ENCODE measurements at places on chromosomes 7 and 10. TPM values are rescaled to one million over a fixed set of nuclear protein-coding genes. Genes with fewer than 3 reads are reported as not detected.

RELN gene
- total RNA-seq, result 1.9 TPM

- DNase-seq, result no peak
These were observed 2.7 kb upstream of the EN2 start for GRCh38 chr7:155455132-155455693.

DNA sequence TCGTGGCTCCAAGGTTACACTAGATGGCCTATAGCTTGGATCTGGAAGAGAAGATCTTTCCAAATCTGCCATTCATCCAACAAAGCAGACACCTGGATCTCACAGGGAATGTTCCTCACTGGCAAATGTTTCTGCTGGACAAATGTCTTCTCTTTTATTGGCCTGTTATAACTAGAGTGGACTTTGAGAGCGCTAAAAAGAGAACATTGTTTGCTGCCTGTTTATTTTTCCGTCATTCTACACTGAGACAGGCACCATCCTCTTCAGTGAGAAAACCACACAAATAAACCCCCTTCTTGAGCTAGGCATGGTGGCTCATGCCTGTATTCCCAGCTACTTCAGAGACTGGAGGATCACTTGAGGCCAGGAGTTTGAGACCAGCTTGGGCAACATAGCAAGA is 206.9 kb downstream of the CREB5 start:
- no peak for DNase-seq

DDIT4 gene
- total RNA-seq, result 63.9 TPM

DNA sequence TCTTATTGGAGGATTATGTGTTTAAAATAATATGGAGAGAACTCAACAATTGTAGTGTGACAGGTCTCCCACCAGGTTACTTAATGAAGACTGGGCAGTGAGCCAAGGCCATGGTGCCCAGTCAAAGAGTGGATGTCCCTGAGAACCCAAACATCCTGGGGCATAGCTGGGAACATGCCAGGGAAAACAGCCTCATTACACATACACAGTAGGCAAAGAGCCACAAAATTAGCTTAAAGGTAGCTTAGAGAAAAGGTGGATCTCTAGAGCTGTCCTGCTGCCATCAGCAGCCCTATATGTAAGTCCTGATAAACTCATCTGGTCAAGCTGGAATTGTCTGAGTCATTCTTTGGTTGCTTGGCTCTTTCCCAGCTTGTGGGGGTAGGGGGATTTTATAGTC is 287.8 kb downstream of the PHF14 start:
- DNase-seq, result no peak

CYP3A7 gene
- total RNA-seq, result not detected

- no peak for DNase-seq
These were observed 84.8 kb downstream of the TRIL start for GRCh38 chr7:28873365-28873764.

MOGAT3 gene
- not detected for total RNA-seq

DNA sequence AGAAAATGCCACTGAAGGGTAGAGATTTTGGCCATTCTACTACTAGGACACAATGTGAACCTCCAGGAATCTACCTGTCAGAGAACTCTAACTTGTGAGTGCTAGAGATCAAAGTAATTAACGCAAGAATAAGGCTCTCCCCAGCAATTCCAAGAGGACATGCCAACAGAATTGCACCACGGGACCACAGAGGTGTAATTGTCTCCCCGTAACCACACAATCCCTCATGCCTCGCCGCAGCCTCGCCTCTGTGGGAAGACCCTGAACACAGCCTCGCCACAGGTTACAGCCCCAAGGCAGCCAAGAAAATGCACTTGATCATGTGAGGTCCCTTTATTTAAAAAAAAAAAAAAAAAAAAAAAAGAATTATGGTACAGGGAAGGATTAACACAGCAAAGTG is 29.5 kb downstream of the CDCA7L start:
- no peak for DNase-seq

AKR1C1 gene
- 14.4 TPM for total RNA-seq

- no peak for DNase-seq
These were observed 20.7 kb downstream of the KCNH2 start for GRCh38 chr7:150957133-150958020.

SEMA3A gene
- total RNA-seq, result 1.4 TPM

GRCh38 chr10:114261076-114261475 is 22.0 kb downstream of the VWA2 start:
- DNase-seq, result no peak

DNA sequence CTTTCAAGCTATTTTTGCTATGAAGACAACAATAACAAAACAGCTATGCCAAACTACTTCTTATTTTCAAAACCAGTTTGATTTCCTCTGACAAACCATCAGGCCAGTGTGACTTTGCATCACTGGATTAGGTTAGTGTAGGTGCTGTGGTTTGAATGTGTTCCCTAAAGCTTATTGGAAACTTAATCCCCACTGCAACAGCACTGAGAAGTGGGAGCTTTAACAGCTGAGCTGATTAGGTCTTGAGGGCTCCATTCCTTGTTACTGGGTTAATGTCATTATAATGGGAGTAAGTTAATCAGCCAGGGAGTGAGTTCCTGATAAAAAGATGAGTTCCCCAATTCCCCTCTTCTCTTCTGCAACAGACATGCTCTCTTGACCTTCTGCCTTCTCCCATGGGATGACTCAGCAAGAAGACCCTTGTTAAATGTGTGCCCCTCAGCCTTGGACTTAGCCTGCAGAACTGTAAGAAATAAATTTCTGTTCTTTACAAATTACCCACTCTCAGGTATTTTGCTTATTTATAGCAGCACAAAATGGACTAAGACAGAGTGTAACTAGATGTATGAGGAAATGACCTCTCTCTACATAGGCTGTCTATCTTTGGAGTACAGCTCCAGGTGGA is 186.8 kb downstream of the CTTNBP2 start:
- no peak for DNase-seq

DNA sequence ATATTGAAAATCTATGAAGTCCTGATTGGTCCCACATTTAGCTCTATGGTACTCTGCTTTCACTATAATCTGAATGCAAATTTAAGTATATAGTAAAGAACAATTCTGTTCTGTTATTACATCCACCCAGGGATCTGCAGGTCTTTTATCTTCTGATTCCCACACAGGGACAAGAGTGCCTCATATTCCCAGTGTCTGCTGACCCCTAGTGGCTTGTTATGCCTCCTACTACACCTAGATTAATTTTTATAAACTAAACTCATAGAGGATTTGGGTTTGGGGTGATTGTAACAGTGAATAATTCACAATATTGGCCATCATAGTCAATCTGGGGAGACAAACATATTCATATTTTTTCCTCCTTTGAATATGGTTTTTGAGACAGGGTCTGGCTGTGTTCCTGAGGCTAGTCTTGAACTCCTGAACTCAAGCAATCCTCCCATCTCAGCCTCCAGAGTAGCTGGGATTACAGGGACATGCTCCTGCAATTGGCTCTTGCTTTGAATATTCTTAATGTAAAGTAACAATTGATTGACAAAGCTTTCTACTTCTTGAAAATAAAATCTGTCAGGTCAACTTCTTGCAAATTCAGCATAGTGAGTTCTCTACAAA is 282.1 kb downstream of the KCND2 start:
- peak; percentile 23 for DNase-seq

DNA sequence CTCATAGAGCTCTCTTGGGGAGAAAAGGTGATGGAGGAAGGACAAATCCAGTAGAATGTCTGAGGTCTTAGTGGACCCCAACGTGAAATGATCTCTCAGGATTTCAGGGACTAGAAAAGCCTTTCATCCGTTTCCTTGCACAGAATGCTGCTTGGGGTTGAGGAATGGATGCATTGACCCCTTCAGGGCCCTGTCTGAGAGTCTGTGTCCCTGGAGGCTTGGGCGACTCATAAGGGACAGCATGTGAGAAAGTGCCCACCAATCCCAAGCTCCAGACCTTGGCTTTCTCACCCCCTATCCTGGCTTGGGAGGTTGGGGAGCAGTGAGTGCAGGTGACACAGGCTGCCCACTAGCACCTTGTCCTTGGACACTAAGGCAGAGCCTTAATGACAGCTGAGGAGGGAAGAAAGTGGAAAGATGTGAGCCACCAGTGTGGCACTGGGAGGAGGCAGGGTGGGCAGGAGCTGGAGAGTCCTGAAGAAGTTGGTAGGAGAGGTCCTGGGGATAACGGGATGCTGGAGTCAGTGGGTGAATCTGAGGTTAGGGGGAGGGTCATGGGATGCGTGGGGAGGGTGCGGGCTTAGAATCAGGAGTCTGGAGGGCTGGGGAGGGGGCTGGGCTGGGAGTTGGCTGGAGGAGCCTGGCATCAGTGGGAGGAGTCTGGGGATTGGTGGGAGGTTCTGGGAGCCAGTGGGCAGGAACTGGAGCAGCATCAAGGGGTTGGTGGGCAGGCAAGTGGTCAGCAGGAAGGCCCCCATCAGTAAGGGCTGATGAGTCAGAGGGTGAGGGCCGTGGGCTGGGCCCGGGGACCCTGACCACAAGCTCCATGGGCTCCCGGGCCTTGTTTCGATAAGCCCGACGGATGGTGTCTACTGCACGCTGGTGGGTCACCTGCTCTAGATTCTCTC is 8.6 kb downstream of the LZTS2 start:
- peak; percentile 46 for DNase-seq

- DNase-seq, result no peak
These were observed 9.3 kb downstream of the RBM33 start for GRCh38 chr7:155653803-155654202.

- no peak for DNase-seq
These were observed 55.1 kb downstream of the CYCS start for GRCh38 chr7:25069900-25070443.

ADAM12 gene
- total RNA-seq, result 0.92 TPM

GRCh38 chr7:12320987-12321647 is 82.5 kb downstream of the VWDE start:
- DNase-seq, result no peak

DNA sequence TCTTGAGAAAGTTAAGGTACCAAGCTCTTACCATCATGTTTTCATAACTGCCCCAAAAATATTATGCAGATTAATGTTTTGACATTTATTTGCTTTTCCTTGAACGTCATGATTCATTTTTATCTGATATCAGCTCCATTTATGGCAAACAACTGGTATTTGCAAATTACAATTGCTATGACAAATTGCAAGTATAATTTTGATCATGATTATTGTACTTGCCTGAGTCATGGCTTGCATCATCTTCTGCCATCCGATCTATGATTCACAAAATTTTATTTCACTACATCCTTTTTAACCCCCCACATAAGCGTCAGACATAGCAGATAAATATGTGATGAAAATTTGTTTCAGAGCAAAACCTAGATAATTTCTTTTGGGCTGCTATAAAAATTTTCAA is 155.0 kb downstream of the STK31 start:
- no peak for DNase-seq

PDSS1 gene
- total RNA-seq, result 4.3 TPM

INHBA gene
- 0.37 TPM for total RNA-seq

DNA sequence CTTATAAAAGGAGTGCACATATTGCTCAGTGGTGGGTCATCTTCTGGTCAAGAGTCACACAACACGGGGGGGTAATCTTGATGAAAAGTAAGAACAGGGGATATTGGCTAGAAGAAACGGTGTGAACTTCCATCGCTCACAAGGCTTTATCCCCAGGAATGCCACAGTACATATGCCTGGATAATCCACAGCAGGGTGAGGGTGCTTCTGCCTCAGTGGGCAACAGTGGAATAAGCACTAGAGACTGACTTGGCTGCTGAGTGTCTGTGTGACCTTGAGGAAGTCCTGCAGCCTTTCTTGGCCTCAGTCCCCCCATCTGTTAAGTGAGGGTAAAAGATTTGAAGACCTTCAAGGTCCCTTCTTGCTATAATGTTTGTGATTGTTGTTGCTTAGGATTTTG is 44.9 kb upstream of the SHH start:
- no peak for DNase-seq

POLL gene
- 19.8 TPM for total RNA-seq

- no peak for DNase-seq
These were observed 25.3 kb downstream of the FKBP6 start for GRCh38 chr7:73353243-73353642.

TCERG1L gene
- total RNA-seq, result not detected

- DNase-seq, result peak; percentile 13
These were observed 760 bp downstream of the THNSL1 start for GRCh38 chr10:25017154-25017590.

- DNase-seq, result no peak
These were observed 12.3 kb downstream of the LRIT2 start for GRCh38 chr10:84213076-84213475.

DNA sequence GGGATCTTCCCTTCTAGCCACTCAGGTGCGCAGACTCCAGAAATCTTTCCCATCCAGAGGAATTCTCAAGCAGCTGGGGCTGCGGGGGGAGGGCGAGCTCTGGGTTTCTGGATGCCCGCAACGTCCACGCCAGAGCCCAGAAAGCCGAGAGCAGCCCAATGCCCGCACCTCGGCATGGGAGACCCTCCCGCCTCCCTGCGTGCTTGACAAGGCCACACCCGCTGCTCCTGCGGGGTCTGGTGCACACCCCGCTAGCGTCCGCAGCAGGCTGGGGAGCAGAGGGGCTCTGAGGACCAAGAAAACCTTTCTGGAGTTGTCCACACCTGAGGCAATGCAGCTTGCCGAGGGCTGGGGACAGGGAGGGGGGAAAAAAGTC is 66.2 kb downstream of the SLC29A4 start:
- no peak for DNase-seq

STK31 gene
- not detected for total RNA-seq

DNA sequence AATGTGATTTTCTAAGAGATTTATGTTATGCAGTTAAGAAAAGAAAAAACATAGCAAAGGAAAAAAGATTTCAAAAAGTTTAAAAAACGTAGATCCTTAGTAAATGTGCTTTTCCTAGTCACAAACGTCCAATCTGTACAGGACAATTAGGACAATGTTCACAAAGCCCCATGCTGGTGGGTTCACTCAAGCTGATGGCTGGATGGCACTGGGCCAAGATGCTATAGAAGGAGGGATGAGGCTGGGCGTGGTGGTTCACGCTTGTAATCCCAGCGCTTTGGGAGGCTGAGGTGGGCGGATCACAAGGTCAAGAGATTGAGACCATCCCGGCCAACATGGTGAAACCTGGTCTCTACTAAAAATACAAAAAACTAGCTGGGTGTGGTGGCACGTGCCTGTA is 22.1 kb downstream of the SVIL start:
- DNase-seq, result no peak

DNA sequence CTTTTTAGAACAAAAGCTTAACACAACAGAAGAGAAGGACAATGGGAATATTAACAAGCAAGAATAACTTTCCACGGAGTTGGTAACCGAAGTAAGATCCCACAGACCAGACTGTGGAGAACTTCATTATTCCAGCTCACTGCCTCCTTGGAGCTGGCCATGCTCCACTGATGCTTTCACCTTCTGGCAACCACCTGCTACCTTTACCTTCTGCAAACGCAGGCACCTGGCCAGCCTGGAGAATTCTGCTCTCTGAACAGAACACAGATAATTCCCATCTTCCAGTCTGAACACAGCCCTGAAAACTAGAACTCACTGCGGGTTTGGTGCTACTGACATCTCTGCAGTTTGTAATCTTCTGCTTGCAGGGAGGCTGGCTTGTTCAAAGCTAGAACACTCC is 66.5 kb downstream of the JAZF1 start:
- DNase-seq, result no peak

ZNF804B gene
- not detected for total RNA-seq

DNA sequence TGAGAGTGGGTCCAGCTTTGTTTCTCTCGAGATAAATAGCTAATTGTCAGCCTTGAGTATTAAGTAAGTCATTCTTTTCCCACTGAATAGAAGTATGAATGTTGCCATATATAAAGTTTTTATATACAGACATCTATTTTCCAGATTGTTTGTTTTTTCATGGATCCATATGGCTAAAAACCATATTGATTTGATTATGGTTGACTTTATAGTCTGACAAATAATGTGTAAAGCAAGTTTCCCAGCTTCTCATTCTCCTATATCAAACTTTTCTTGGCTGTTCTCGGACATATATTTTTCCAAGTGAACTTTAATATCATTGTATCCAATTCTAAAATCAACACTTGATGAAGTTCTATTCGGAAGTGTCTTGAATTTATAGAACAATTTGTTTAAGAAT is 352.4 kb upstream of the MEOX2 start:
- DNase-seq, result no peak

ESYT2 gene
- 55.3 TPM for total RNA-seq

Data from heart left ventricle (tissue), 16 donors.